A375 (cell line): ENCODE measurements at places on chromosomes 3 and 15. TPM values are rescaled to one million over a fixed set of nuclear protein-coding genes. Genes with fewer than 3 reads are reported as not detected.

Gene IL17RB
- not detected in 2 replicates for total RNA-seq

Gene LIPC
- total RNA-seq: 0.08 and 0.27 TPM in 2 replicates

Gene FMN1
- total RNA-seq: 23.9 and 27.3 TPM in 2 replicates

Gene CEMIP
- 68.8 and 72.7 TPM in 2 replicates for total RNA-seq

Gene TMC3
- not detected in 2 replicates for total RNA-seq

Gene KCNMB3
- 1.1 TPM in 2 replicates for total RNA-seq

Gene GOLGA6L26
- not detected in 2 replicates for total RNA-seq

Gene CELSR3
- total RNA-seq: 7.3 and 7.9 TPM in 2 replicates

Gene IL17RD
- 2.0 TPM in 2 replicates for total RNA-seq

Gene REC114
- total RNA-seq: not detected in 2 replicates

Gene PRR20G
- not detected in 2 replicates for total RNA-seq

Gene RAB11A
- 171 and 254 TPM in 2 replicates for total RNA-seq

Gene PLSCR1
- total RNA-seq: 29.4 and 36.6 TPM in 2 replicates

Gene FBXO45
- 10.9 and 11.1 TPM in 2 replicates for total RNA-seq

Gene ESYT3
- 0.38 and 0.64 TPM in 2 replicates for total RNA-seq
